ENCODE measurements at places on chromosomes 4 and X.

- no peak for DNase-seq
Observed at GRCh38 chrX:124223524-124223923, 108.9 kb upstream of the TEX13D start.

GRCh38 chr4:29415771-29416170, 1304.4 kb upstream of the PCDH7 start:
- no peak for DNase-seq

- DNase-seq = no peak
Observed at GRCh38 chr4:32841217-32841616, 2121.0 kb downstream of the PCDH7 start.

DNA sequence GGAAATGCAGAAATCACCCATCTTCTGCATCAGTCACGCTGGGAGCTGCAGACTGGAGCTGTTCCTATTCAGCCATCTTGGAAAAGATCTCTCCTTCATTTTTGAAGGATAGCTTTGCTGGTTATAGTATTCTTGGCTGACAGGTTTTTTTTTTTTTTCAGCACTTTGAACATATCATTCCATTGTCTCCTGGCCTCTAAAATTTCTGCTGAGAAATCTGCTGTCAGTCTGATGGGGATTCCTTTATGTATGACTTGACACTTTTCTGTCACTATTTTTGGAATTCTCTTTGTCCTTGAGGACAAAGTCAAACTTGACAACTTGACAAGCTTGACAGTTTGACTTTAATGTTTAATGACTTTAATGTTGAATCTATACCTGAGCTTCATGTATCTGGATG, 16.8 kb downstream of the HPGDS start:
- no peak for DNase-seq

DNA sequence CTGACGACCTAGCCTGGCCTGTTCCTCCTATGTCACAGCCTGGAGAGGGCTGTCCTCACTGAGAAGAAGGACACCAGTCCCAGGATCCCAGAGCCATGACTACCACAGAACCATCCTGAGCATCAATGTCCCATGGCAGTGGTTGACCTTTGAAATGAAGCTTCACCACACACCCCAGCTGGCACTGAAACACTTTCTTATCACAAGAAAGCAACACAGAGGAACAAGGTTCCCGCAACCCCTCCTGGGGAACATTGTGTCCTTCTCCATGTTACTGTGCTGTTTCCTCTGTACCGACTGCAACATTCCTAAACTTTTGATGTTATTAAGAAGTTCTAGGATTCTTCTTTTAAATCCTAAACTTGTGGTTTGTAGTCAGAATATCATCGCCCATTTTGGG, 21.2 kb upstream of the FAM156A start:
- no peak for DNase-seq

GRCh38 chrX:112068430-112068829, 14.1 kb downstream of the TRPC5 start:
- DNase-seq = no peak

DNA sequence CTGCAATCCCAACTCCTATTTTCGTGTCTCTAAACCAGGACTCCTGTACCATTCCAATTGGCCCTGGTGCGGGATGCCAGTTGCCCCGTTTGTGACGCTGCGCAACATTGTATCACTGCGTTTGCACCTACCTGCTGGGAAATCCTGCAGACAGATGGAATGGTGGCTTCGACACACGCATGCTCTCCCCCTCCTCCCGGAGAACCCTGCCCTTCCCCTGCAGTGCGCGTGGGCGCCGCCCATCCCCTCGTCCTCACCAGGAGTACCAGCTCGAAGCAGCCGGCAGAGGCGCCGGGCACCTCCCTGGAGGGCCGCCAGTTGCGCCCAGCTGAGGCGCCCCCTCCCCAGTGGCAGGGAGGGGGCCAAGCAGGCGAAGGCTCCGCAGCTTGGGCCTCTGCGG, 1.4 kb downstream of the DGKK start:
- no peak for DNase-seq

- no peak for DNase-seq
Observed at GRCh38 chrX:13254076-13254785, 65.6 kb downstream of the ATXN3L start.

DNA sequence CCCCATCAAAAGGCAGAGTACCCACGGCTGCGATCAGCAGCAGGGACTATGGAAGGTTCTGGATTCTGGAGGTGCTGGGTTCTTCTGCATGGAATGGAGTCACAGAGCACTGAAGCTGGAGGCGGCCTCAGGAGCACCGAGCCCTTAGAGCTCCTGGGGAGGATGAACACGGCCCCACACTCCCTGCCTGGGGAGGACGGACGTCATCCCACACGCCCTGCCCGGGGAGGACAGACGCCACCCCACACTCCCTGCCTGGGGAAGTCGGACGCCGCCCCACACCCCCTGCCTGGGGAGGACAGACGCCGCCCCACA, 9.9 kb downstream of the LRPAP1 start:
- peak; percentile 19 for DNase-seq

DNA sequence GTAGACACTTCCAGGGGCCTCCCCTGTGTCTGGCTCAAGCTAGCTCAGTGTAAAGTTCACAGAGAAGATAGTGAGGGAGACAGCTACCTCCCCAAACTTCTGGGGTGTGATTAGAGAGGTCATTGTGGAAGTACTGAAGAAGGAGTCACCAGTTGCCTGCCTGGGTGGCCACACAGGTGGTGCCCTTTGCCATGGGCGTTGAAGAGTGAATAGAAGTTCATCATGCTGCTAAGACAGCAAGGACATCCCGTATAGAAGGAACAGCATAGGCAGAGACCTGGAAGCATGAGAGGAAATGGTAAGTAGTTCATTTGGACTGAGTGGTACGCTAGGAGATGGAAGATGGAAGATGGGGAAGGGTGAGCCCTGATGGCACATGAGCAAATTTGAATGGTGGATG, 110.1 kb downstream of the PJA1 start:
- DNase-seq = no peak

GRCh38 chr4:138053641-138054301, 188.4 kb downstream of the SLC7A11 start:
- DNase-seq = no peak

- no peak for DNase-seq
Observed at GRCh38 chrX:44906041-44906440, 33.1 kb downstream of the KDM6A start.

DNA sequence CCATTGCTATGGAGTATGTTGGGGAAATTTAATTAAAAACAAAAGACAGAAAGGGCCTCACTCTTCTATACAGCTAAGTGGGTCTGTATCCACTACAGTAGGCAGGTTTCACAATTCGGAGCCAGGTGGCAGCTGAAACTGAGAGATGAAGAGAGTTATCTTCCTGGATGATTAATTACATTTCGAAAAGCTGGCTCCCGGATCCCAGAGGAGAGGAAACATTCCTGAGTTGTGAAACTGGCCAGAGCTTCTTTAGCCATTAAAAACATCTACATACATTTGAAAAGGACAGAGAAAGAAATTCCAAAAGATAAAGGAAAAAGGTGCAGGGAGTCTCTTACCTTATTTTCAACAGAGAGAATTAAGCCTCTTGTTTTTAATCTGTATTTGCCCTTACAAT, 15.5 kb upstream of the PDZD4 start:
- no peak for DNase-seq

DNA sequence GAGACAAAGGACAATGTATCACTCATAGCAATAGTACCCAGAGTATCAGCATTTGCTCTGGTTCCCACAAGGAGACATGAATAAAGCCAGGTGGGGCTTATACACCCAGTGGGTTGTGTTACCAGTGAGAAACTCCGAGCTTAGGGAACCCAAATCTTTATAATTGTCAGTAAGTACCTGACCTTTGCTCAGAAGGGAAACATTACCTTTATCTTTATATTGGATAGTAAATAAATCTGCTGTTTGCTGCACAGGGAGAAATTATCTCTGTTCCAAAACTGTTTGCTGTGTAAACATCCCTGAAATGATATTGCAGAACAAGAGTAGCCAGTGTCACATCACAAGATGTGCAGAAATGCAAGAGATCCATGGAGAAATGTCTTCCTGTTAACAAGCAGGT, 12.1 kb upstream of the SLAIN2 start:
- DNase-seq = no peak

DNA sequence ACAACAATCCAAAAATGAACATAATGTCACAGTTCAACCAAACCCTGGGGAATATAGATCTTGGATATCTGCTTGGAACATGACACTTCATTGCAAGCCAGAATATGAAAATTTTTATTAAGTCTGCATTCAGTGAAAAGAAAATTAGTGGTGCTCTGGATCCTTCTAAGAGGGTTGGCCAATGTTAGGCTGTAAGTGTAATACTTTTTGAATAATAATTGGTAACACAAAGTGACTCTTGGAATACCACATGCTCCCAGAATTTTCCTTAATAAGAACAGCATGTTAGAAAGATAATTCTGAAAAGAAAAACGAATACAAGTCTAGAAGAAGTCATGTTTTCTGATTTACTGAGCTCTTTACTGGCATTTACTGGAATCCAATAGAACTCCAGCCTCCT, 175.8 kb downstream of the RASL11B start:
- no peak for DNase-seq

DNA sequence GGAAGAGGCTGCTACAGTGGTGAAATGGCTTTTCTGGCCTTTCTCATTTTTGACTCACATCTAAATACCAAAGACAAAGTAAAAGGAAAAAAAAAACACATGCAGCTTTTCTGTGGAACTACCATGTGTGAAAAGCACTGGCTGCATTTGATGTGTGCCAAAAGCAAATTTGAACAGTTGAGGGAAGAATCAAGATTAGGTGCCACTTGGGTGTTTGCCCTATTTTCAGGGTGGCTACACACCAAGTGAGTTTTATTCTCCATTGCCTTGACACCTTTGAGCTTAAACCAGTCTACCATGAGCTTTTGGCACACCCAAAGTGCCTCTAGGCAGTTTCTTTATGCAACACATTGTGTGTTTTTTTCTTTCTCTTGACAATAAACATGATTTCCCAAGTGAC, 423.9 kb downstream of the FAM133A start:
- DNase-seq = no peak

- DNase-seq = no peak
Observed at GRCh38 chr4:38762560-38762959, 20.2 kb downstream of the TLR10 start.

DNA sequence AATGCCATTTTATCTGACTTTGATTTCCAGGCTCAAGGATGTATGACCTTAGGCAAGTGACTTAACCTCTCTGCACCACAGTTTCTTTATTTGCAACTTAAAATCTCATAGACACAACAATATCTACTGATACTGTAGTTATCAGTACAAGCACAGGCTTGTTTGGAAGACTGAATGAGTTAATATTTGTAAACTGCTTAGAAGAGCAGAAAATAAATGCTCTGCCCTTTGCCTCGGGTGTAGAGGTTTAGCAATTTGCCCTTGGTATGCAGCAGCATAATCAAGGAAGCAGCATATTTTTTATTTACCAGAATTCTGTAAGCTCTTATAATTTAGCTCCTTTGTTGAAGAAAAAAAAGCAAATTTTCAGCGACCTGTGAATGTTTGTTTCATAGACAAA, 2.9 kb upstream of the CXCL1 start:
- no peak for DNase-seq

- DNase-seq = no peak
Observed at GRCh38 chrX:8297766-8298165, 126.7 kb upstream of the VCX2 start.

GRCh38 chr4:38069271-38069760, 109.1 kb downstream of the PTTG2 start:
- DNase-seq = no peak

DNA sequence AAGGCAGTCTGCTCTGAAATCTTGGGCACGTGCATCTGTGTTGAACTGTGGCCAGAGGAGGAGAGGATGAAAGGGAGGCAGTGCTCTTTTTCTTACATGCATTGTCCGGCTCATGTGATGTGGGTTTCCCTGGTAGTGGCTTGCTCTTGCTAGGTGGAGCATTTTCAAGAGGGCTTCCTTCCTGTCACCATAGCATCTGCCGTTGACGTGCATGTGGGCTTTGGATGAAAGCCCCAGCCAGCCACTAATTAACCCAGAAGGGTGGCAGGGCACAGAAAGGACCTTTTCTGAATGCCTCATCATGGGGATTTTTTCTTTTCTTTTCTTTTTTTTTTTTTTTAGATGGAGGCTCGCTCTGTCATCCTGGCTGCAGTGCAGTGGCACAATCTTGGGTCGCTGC, 121.3 kb downstream of the GPR143 start:
- no peak for DNase-seq

DNA sequence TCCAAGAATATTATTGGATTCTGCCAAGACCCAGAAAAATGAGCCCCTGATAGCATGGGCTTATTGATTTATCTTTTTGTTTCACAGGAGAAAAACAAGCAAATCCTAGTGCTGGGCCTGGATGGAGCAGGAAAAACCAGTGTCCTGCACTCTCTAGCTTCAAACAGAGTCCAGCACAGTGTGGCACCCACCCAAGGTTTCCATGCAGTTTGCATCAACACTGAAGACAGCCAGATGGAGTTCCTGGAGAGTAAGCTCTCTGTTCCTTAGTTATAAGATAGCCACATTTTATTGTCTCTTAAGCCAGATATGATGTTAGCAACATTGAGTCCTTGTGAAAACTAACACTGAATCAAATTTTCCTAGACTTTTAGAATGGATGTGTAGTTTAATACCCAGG, 5.5 kb downstream of the ARL9 start:
- DNase-seq = no peak

DNA sequence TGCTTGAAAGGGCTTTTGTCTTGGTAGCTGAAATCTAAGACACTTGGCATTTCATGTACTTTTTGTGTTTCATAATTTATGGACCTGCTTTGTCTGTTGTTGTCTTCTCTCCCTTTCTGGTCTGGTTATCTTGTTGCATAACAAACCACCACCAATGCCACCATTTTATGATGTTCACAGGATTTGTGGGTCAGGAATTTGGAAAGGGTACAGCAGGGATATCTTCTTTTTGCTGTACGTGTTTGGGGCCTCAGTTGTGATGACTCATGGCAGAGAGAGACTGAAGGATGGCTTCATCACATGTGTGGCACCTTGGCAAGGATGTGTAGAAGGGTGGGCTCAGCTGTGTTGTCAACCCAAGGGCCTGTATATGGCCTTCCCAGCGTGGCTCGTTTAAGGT, 35.2 kb downstream of the KDM6A start:
- no peak for DNase-seq

DNA sequence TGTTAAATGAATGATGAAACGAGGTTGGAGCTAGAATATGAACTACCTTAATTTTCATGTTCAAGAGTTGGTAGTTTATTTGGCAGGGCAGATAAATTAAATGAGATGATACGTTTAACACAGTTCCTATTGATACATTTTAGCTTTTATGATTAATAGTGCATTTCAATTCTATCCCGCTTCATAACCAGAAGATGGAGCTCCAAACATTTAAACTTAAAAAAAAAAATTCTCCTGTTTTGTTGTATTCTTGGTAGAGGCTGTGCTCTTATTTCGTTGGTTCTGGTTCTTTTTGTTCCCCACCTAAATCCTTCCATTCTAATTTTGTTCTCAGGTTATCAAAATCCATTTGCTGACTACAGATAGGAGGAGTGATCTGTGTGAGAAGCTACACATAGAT, 71.8 kb upstream of the PTPN13 start:
- no peak for DNase-seq

DNA sequence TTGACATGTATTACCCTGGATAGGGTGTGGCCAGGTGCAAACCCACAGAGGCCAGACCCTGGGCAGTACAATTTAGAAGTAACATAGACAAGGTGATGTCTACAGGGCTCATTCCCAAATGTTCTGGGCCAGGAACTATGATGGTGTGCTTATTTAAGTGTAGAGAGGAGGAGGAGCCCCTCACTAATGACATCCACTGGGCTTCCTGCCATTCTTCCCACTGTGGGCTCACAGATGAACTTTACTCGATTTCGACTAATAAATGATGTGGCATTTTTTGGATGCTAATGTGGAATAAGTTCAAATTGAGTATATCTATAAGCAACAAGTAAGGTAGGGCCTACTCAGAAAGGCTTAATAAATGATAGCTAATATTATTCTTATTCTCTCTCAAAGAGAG, 280.9 kb upstream of the BOD1L1 start:
- no peak for DNase-seq
